ENCODE measurements at places on chromosomes 4 and X.
A peak's percentile ranks its signal among the peaks of the same experiment; 100 is the strongest.

- DNase-seq, result peak; percentile 99
Measured at GRCh38 chr4:5758741-5759140, 47.7 kb downstream of the EVC start.

DNA sequence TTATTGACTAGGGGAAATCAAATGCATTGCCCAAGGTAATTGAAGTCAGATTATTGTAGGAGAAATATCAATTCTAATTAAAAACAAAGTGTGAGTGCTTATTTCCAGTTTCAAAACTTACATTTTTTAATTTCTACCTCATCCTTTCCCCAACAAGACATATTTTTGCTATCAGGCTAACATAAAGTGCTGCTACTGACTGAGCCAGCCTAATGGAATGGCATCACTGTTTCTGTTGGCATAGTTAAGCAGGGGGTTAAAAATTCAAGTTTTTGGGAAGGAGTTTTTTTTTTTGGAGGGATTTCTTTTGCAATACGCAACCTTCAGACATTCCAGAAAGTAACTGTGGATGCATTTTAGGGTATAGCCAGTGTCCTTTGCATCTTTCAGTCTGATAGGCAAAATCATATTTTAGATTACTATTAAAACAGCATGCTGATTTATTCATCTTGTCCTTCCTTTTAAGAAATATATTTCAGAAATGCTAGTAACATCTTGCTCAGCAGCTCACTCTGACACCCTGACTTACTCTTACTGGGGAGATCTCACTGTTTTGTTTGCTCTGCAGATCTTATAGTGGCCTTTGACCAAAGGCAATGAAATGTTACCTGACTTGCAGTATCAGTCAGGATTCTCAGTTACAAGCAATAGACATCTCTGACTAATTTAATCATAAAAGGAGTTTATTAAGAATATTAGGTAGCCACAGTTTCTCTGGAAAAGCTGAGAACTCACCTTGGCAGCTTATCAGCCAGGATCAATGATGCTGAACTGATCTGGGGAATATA is 24.4 kb downstream of the GAB1 start:
- no peak for DNase-seq

GRCh38 chr4:78032929-78033328 is 24.2 kb upstream of the FRAS1 start:
- no peak for DNase-seq

DNA sequence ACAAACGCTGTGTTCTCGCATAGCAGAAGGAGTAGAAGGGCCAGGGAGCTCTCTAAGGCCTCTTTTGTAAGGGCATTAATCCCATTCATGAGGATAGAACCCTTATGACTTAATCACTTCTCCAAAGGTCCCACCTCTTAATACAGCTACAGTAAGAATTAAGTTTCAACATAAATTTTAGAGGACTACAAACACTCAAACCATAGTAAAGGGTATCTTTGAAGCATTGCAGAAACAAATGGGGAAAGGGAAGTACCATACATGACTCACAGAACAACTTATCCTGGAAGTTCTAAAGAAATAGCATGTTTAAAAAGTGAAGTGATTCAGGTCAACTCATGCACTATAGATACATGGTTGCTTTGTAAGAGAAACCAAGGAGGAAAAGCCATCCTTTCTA is 680.8 kb downstream of the RPA4 start:
- DNase-seq, result peak; percentile 2

GRCh38 chrX:150084496-150085229 is 146.4 kb upstream of the EOLA2 start:
- peak; percentile 58 for DNase-seq

GRCh38 chr4:108054025-108054638 is 64.4 kb downstream of the HADH start:
- DNase-seq, result no peak

DNA sequence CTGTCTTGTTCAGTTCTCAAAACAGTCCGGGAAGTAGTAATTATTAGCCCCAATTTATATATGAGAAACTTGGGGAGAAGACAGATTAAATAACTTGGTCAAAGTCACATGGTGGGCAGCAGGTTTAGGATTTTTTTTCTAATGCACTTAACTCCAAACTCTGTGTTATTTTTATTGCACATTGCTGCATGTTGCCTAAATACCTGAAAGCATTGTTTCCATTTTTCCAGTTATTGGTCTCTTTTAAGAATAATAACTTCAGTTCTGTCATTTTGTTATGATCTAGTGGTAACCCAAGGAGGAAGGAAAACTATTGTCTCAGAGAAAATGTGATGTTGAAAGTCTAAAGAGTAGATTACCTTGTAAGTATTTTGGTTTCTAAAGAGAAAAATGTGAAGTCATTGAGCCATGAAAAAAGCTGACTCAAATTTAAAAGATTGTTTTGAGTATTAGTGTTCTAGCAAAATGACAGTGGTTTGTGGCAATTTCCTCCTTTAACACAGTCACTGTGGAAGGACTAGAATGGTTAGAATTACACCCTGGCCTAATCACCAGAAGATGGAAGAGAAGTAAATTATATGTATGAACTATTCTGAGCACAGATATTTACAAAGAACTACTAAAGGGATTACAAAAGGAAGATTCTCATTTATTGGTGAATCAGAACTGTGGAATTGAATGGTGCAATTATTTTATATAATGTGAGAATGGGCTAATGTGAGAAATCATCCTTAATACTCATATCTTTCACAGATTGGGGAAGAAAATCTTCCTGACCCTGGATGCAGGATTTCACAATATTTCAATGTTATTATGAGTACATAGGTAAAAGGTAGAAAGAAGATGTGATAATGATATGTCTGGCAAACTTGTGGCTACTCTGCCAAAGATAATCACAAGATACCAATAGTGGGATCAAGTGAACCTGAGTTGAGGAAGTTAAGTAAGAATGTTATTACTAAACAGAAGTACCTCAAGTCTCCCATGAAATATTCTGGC is 21.7 kb upstream of the CXCL8 start:
- peak; percentile 47 for DNase-seq

GRCh38 chr4:114494246-114494803 is 104.3 kb upstream of the UGT8 start:
- no peak for DNase-seq

DNA sequence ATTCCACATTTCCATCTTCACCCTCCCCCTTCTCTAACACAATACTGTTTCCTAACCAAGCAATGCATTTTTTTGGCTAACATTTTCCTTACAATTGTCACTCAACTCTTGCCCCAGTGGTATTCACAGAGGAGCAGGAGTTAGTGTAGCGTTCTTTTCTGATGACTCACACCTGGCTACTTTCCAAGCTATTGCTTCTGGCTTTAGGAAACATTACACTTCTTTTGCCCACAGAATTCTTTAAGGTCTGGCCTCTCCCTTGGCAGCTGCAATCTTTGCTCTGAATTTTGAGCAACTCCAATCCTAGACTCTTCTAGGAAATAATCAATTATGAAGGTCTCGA is 27.5 kb upstream of the PDGFC start:
- peak; percentile 98 for DNase-seq

DNA sequence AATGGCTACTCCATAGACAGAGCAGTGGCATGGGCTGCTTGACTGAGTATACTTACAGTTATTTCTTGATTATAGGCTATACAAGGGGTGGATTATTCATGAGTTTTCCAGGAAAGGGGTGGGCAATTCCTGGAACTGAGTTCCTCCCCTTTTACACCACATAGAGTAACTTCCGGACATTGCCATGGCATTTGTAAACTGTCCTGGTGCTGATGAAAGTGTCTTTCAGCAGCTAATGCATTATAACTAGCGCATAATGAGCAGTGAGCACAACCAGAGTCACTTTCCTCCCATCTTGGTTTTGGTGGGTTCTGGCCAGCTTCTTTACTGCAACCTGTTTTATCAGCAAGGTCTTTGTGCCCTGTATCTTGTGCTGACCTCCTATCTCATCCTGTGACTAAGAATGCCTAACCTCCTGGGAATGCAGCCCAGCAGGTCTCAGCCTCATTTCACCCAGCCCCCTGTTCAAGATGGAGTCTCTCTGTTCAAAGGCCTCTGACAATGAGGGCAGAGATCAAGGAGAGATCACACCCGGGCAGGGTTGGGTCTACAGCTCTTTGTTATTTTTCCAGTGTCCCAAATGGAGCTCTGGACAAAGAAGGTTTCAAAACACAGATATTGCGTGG is 468.4 kb upstream of the PRKX start:
- DNase-seq, result no peak

DNA sequence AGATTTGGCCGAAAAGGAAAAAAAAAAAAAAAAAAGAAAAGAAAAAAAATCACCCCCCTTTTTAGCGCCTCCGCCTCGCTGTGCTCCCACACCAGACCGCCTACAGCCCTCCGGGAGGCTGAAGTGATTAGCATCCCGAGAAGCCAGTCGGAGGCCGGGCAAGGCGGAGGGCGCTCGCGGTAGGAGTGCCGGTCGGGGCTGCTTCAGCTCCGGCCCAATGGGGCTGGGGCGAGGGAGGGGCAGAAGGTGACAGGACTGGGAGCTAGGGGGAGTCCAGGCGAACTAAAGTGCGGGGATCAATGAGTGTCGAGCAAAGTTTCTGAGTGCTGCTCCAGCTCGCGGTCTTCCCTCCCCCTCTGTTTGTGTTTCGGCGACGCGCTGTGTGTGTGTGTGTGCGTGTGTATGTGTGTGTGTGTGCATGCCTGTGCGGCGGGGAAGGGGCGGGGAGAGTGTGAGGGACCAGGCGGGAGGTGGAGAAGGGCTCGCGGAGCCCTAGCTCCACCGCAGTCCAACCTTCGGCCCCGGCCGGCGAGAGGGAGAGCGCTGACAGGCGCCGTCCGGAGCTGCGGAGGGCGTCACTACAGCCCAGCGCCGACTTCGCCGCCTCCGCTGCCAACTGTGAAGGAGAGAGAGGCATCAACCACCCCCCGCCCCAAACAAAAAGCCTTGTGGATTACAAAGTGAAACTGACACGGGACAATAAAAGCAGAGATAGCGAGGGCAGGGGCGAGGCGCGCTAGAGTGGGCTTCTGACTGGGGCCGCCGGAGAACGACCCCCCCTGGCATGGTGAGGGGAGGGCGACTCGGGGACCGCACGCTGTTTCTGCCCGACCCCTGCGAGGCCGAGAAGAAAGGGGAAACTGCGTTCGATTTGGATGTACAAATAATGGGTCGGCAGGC is at the start of gene FAT4:
TSS of gene FAT4 (plus strand) at position 280 of the 900 bp plus-strand sequence. CDS start 1,457 bp downstream, outside the sequence.
- peak; percentile 97 for DNase-seq

DNA sequence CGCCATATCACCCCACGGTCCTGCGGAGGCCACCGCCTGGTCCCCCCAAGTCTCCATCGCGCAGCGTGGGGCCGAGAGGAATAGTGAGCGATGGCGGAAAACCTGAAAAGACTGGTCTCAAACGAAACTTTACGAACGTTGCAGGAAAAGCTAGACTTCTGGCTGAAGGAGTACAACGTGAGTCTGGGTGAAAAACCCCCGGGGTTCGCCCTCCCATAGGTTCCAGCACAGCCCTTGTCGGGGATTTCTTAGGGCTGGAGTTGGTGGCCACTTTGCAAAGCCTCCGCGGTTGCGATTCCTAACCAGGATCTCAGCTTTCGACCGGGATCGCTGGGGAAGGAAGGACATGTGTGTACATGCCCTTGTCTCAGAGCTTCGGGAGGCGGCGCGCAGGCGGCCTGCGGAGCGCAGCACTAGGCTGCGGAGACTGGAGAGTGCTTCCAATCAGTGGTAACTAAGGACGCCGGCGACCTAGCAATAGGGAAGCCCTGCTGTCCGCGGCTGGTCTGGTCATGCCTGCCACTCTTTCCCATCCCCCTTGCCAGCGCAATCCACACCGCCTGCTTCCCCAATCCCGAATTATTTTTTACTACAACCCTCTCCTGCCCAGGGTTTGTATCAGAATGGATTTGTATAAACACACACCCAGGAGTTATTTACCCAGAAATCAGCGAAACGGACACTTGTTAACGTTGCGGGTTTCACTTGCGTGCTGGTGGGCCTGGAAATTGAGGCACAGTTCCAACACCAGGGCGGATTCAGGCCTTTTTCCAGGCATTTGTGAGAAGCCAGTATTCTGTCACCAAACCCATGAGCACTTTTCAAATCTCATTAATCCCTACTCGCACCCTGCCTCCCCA is 741 bp downstream of the SPATA18 start:
- DNase-seq, result peak; percentile 85

GRCh38 chrX:56762220-56762619 is 33.2 kb downstream of the NBDY start:
- no peak for DNase-seq

- no peak for DNase-seq
Measured at GRCh38 chr4:102008711-102009110, 218.2 kb downstream of the BANK1 start.

DNA sequence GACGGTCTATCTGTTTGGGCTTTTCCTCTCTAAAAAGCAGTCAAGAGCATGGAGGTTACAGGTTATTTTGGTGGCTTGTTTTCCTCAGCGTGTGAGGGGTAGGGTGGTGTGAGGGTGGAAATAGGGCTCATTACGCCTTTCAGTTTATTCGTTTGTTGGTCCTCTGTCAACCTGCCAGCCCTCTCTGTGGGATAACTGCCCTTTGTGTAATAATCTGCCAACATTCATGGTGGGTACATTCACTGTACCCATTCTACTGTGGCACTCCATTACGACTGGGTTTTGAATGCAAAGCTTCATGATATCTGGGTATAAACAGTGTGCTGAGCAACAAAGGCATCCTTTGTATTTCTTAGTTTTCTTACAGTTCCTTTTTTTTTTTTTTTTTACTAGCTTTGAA is 136.4 kb downstream of the ADGRL3 start:
- DNase-seq, result no peak

- DNase-seq, result no peak
Measured at GRCh38 chr4:1027915-1028238, 16.5 kb downstream of the FGFRL1 start.

DNA sequence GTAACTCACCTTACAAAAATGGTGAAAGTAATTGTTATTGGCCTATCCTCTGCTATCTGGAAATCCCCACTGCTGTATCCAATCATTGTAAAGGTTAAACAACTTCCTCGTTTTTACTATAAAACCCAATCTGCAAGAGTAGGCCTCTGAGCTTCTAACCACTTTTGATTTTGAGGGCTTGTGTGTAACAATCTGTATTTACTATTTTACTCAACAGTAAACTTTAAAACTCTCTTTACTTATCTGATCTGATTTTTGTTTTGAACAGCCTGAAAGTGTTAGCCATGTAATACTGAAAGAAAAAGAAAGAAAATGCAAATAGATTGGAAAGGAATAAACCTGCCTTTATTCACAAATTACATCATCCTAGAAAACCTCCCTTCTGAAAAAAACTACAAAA is 63.1 kb downstream of the SLC10A7 start:
- no peak for DNase-seq

DNA sequence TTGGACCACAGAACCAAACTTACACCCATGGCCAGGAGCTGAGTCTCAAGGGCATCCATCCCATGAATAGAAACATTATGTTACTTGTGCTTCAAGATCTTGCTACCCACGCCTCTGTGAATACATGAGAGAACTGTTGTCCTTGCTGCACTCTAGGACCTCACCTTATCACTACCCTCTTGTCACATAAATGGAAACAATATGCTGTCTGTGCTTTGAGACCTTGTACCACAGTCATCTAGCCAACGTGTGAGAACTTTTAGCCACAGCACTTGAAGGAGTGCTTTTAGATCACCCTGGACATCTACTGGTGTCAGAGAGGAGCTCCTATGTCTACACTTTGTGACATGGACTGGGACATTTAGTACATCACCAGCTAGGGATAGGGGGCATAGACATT is 30.7 kb upstream of the HUWE1 start:
- DNase-seq, result no peak
